ENCODE measurements at places on chromosomes 4 and X.

GRCh38 chrX:68511255-68511654 is 12.4 kb downstream of the YIPF6 start:
- no peak for DNase-seq

DNA sequence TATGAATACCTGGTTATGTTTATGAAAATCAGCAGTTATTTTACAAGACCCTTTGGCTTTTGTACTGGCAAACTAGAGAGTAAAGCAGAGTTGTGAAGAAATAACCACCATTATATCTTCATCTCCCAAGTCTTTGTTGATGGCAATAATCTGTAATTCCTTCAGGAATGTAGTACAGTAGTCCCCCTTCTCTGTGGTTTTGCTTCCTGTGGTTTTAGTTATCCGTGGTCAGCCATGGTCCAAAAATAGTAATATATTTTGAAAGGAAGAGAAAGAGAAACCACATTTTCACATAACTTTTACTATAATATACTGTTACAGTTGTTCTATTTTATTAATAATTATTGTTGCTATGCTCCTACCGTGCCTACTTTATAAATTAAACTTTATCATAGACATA is 27.8 kb downstream of the BANK1 start:
- no peak for DNase-seq

DNA sequence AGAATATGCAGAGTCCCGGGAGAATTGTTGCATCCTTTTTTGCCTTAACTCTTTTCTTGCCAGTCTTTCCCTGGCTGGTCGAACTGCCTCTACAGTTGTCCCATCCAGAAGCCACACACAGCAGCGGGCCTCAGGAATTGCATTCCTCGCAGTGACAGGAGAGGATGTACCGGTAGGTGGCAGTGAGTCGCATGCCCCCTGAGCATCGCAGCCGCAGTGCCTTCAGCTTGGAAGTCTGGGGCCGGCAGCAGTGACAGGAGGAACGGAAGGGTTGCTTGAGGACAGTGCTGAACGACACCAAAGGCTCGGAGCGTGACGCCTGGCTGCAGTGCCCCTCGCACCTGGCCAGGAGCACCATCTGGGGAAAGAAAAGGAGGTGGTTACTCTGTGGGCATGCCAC is 23.5 kb downstream of the NDP start:
- no peak for DNase-seq

DNA sequence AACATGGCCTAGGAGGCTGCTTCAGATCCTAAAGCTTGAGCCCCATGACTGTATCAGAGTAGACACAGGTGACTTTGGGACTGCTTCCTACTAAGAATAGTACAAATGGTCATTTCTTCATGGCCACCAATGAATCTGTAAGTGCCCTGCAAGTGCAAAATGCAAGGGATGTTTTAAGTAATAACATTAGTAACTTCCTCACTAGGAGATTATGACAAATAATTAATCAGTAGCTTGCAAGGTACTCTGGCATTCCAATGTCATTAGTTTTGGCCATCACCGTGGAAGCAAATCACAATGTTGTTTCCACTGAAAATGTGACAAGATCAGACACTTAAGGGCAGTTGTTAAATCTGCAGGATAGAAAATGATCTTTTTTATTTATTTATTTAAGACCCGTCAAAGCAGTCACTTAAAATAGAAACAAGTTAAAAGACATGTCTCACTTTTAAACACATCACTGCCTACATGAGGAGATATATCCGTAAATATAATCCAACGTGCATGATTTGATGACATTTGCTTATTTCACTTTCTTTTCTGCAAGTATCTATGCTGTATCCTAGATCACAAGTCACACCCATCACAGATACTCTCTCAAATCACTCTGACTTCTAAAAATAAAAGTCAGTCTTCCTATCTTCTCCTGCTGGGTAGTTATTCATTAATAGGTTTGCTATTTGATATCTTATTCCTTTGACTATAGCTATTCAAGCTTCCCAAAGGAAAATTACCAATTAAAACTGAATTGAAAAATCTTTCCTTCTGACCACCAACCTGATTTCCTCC is 400.6 kb downstream of the IL15 start:
- no peak for DNase-seq

GRCh38 chrX:102784550-102784949 is 64.0 kb downstream of the GPRASP3 start:
- no peak for DNase-seq

Data from activated gamma-delta T cell treated with anti-CD3 and anti-CD28 coated beads, Interleukin-2, amount 50 U/mL, for 16 hours (primary cell).